ENCODE measurements at places on chromosomes 7 and 10.

DNA sequence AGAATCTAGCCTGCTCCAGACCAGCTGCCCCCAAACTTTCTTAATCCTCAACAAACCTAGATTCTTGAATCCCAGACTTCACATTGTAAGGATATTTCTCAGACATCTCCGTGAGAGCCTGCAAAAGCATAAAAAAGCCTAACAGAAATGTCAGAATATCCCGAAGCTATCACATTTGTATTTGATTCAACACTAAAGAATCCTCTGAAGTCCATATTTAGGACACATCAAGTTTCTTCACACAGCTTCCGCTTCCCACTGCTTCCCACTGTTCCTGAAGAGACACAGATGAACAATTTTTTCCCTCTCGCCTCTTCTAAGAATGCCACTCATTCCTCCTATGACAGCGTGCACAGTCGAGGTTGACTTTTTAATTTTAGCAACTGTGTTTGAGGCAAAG, 396.2 kb upstream of the IGFBP3 start:
- DNase-seq, result no peak

DNA sequence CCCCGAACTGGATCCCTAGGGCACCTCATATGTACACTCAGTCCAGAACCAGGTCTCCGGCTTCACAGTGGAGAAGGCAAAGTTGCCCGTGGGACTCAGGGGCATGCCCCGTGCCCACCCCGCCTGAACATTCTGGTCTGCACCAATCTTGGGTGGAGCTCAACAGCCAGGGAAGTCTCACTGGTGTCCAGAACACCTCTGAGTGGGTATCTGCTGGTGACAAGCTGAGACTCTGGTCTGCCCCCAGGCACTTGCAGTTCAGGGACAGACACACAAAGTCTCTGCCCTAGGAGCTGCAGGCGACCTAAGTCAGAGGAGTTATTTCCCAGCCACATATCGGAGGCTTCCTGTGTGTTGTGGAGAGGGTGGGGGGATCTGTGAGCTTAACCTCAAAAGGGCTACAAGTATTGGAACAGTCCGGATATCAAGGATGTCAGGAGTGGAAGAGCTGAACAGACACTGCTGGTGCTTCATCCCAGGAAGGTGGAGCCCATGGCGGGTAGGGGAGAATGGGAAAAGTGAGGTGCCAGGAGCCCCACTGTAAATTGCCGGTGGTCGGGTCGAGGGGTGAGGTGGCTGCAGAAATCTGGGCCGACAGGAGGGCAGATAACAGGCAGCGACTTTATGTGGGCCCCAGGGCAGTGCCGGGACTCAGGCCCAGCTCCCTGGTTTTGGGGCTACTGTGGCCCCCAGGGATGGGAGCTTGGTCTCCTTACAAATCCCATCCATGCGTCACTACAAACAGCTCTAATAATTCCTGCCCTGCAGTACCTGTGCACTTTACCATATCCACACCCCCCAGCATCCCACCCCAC, 8.6 kb upstream of the TLX1 start:
- DNase-seq, result no peak

GRCh38 chr7:100583132-100584053, 2.5 kb downstream of the LRCH4 start:
- no peak for DNase-seq

DNA sequence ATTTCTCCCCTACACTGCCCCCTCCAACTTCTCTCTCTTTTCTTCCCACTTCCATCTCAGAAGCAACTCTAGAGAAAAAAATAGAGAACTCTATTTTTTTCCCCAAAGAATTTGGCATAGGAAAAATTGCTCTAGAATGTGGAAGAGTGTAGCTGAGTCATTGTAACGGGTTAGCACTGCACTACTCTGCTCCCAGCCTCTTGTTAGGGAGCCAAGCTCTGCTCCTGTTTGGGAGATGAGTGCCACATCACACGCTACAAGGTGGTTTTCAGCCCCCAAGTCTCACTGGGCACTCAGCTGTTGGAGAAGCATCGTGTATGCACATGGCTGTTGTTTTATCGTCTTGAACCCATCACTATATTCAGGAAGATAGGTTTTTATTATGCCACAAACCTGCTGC, 136.4 kb downstream of the BMPER start:
- DNase-seq, result no peak

- DNase-seq, result no peak
Measured at GRCh38 chr7:121045090-121045489, 56.6 kb downstream of the CPED1 start.

DNA sequence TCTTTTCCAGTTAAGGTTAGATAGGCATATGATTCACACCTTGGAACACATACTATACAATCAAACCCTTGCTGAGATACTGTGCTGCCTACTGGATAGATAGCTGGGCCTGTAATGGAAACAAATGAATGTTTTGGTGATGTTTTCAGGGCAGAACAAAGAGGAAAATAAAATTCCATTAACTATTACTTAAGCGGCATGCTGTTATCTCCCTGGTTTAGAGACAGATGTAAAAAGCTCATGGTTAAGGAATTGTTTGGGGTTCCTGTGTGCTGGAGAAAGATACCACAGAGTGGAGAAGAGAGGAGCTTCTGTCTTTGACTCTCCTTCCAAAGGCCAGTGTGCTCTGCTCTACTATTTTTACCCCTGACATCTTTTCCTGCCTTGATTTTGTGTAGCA, 341.1 kb downstream of the PLXDC2 start:
- no peak for DNase-seq

DNA sequence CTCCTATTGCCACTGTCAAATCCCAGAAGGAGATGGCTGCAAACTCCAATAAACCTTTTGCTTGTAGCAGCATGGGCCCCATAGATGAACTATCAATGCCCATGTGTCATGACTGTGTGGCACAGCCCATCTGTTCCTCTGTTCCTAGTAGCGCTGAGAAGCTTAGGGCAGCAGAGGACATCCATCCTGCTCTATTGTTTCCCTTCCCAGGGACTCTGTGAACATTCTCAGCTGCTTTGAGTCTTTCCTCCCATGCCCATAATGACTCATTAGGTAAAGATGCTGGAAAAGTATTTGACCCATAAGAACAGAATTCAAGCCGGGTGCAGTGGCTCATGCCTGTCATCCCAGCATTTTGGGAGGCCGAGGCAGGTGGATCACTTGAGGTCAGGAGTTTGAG, 28.3 kb downstream of the STMP1 start:
- no peak for DNase-seq

- DNase-seq, result no peak
Measured at GRCh38 chr10:34698979-34699378, 116.1 kb downstream of the PARD3 start.

- DNase-seq, result no peak
Measured at GRCh38 chr7:138185132-138185908, 109.1 kb downstream of the AKR1D1 start.

- no peak for DNase-seq
Measured at GRCh38 chr7:25391295-25391861, 163.1 kb upstream of the NPVF start.

DNA sequence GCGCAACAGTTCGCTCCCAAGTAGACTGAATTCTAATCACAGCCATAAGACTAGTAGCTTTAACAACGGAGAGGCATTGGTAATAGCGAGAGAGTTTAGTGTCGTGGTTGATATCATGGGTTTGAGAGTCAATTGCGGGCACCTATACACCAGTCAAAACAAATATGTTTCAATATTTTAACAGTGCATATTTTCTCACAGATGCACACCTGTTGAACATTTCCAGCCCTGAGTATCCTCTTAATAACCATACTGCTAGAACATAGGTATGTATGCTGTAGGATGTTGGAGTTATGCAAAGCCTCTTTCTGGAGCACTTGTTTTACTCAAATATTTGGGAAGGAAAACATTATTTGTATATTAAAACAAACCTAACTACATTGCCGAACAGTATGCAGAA, 92.9 kb downstream of the FAM107B start:
- DNase-seq, result no peak

- no peak for DNase-seq
Measured at GRCh38 chr10:112803961-112804401, 146.1 kb upstream of the TCF7L2 start.

GRCh38 chr10:85926986-85927385, 439.6 kb downstream of the GRID1 start:
- DNase-seq, result no peak

DNA sequence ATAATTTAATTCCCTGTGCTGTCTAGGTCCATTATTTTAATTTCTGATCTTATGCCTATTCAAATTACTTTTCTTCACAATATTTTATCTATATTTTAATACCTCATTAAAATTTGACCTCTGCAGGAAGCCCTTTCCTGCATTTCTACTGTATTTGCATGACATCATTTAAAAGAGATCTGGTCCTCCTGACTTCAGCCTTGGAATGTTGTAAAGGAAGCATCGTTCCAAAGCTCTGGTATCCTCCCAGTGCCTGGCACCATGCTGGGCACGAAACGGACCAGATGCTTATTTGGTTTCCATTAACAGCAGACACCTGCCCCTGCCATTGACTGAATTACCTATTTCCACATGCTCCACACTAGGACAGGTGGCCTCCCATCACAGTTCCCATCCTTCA, 247.5 kb downstream of the KLF6 start:
- DNase-seq, result no peak

- no peak for DNase-seq
Measured at GRCh38 chr10:80493522-80494051, 39.5 kb downstream of the TSPAN14 start.

DNA sequence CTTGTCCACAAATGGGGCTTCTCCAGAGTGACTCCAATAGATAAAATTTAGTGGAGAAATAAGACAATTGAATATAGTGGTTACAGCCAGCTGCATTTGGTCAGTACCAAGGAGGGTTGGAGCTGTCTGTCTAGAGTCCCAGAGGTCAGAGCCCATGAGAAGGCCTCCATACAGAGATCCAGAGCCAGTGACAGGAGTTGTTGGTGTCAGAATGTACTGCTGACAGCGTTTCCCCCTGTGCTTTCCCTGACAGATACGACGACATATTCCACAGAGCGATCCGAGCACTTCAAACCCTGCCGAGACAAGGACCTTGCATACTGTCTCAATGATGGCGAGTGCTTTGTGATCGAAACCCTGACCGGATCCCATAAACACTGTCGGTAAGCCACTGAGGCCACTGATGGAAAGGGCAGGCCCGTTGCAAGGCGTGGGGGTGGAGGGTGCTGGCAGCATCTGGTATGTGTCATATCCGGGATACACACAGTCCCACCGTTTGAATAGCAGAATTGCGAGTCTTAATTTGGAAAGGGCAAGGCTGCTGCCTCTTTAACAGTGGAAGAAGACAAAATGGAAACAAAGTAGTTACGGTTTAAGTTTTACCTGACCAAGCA, 483.6 kb downstream of the NRG3 start:
- no peak for DNase-seq

- DNase-seq, result no peak
Measured at GRCh38 chr10:10589540-10590303, 427.9 kb upstream of the CELF2 start.

DNA sequence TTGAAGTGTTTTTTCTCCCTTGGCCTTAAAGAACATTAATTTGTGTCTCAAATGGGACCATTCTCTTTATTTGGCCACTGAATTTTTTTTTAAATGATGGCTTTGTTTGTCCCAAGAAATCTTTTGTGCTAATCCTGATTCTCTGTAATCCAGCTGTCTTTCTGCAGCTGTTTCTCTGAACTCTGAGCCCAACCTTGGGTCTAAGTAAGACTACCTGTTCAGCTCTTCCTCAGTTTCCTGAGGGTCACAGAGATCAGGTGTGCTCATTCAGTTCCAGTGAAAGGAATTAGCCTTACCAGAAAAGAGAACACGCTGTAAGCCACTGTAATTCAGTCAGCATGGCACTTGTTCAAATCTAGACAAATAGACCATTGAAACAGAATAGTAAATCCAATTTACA, 94.2 kb downstream of the ANKIB1 start:
- no peak for DNase-seq

DNA sequence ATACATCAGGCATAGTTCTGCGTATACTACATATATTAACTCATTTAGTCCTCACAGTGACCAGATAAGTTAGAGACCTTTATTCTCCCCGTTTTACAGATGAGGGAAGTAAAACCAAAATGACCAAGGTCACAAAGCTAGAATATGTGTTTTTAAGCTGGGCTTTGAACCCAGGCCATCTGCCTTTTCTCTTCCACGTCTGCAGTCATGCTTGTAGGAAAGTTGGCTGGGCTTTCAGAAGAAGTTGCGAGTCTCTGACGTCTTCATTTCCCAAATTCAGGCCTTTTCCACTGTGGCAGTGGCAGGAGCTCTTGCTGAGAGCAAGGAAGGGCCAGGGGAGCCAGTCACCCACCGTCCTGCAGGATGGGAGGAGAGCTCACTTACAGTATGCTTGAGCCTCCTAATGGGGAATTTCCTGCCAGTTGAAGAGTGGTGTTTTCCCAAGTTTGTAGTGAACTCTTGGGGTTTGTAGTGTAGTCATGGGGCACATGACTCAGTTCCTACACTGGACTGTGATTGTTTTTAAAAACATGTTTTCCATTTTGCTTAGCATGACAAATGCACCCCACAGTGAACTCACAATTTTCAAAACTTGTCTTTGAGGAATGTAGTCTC, 34.2 kb downstream of the CYP17A1 start:
- no peak for DNase-seq

GRCh38 chr7:14321947-14322346, 332.5 kb upstream of the ETV1 start:
- DNase-seq, result no peak

- peak; percentile 35 for DNase-seq
Measured at GRCh38 chr10:117005527-117006055, 604 bp upstream of the SHTN1 start.

GRCh38 chr7:112963634-112964033, 123.0 kb downstream of the GPR85 start:
- no peak for DNase-seq

- DNase-seq, result no peak
Measured at GRCh38 chr10:12962556-12962955, 39.0 kb downstream of the CCDC3 start.

DNA sequence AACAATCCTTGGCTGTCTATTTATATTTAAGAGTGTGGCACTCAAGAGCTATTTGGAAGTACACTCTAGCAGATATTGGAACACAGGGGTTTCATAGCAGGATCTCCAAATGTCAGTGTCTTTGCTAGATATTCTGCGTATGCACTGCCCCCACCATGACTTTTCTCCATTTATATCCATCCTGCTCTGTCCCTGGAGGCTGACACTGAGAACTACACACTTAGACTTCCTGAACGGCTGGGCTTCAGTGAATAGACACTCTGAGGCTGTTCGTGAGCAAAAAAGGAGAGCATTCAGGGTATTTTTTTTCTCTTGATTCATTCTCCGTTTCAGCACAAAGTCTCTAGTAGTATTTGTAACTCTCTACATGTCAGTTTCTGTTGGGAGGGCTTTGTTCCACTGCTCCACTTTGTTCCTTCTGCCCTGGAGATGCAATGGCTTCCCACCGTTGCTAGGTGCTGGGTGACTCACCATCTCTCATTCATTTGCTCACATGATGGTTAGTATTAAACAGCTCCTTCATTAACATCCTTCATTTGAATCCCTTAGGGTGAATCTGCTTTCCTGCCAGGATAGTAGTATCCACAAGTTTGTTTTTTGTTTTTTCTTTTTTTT, 155.9 kb upstream of the SLC13A1 start:
- no peak for DNase-seq

- DNase-seq, result no peak
Measured at GRCh38 chr10:99682752-99683151, 23.4 kb downstream of the ENTPD7 start.

- DNase-seq, result no peak
Measured at GRCh38 chr7:137337902-137338301, 5.6 kb downstream of the PTN start.

- DNase-seq, result no peak
Measured at GRCh38 chr7:22418251-22419046, 61.5 kb upstream of the RAPGEF5 start.

GRCh38 chr7:158683541-158683940, 21.1 kb downstream of the NCAPG2 start:
- DNase-seq, result no peak
